ENCODE measurements at places on chromosomes 5 and 9.
A peak's percentile ranks its signal among the peaks of the same experiment; 100 is the strongest.

- DNase-seq, result no peak
- H3K4me1 ChIP-seq, result no peaks in the 10 kb centered on the region
- no peak overlapping the region for H3K4me3 ChIP-seq
- H3K27me3 ChIP-seq, result no peaks in the 10 kb centered on the region
These were observed 893 bp upstream of the SH2D3C start for GRCh38 chr9:127779136-127779981.

GRCh38 chr5:1718669-1719068, 81.0 kb downstream of the MRPL36 start:
- no peaks in the 10 kb centered on the region for H3K27me3 ChIP-seq
- H3K27ac ChIP-seq, result no peak overlapping the region
- no peaks in the 10 kb centered on the region for H3K36me3 ChIP-seq
- DNase-seq, result no peak
- H3K4me3 ChIP-seq, result no peak overlapping the region
- no peaks in the 10 kb centered on the region for H3K4me1 ChIP-seq

DNA sequence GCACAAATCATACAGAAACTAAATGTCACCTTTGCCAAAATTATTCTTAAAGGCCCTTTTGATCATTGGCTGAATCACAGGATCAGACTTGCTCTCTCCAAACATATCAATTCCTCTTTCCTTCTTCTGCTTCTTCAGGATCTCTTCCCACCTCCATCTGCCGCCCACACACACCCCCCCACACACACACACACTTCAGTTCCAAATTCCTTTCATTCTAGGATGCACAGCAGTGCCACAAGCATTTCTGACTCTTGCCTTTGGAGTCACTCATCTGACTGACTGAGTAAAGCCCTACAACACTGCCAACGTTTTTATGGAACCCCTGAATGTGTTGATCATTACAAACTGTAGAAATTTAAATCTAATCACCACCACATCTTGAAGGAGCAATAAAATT, 22.9 kb downstream of the DNAH5 start:
- no peaks in the 10 kb centered on the region for H3K4me1 ChIP-seq
- H3K27me3 ChIP-seq, result no peaks in the 10 kb centered on the region
- no peak overlapping the region for H3K27ac ChIP-seq
- no peak overlapping the region for H3K4me3 ChIP-seq
- DNase-seq, result peak; percentile 61
- H3K36me3 ChIP-seq, result no peaks in the 10 kb centered on the region

DNA sequence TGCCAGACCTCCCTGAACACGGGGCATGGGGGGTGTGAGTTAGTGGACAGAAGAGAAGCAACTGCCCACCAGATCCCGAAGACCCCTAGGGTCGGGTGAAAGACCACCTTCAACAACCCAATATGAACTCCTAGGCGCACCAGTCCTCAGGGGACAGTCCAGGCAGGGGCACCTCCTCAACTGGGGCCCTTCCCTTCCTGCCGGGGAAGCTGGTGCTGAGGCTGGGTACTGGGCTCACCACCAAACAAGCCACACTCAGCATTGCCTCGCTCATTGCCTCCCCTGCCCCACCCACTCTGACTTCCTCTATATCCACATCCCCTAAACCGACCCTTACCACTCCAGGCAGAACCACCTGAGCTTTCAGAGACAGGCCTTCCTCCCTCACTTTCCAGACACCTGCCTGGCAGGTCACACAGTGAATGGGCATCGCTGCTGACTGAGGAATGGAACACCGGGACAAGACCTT, 42.5 kb downstream of the SEMA4D start:
- no peak for DNase-seq
- H3K36me3 ChIP-seq, result no peaks in the 10 kb centered on the region
- no peaks in the 10 kb centered on the region for H3K4me1 ChIP-seq
- no peak overlapping the region for H3K27ac ChIP-seq

DNA sequence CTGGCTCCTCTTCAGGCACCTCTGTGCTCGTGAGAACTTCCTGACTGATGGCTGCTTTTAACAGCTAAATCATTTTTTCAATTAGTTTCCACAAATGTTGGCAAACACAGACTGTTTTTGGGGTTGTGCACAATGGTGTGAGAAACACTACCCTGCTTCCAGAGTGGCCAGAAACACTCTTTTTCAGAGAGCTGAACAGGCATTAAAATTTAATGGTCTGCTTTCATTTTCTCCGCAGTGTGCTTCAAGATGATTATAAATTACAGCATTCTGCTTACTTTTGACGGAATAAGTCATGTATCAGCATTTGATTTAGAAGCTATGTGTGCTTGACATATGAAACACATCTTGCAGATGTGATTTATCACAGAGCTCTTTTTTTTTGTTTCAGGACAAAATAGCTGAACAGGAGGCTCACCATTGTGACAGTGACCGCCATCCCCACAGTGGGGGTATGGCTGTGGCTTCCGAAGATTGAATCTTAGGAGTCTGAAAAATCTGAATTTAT, 454.5 kb upstream of the ZNF608 start:
- H3K4me1 ChIP-seq, result peaks cover 5% of the 10 kb centered on the region
- peak overlapping the region; percentile 45 for H3K4me3 ChIP-seq

- no peaks in the 10 kb centered on the region for H3K27me3 ChIP-seq
- no peak for DNase-seq
- no peak overlapping the region for H3K27ac ChIP-seq
These were observed 255.7 kb upstream of the RGMB start for GRCh38 chr5:98517560-98518366.

All from astrocyte (in vitro differentiated cells and primary cell).